Esophagus (tissue), 2 donors: ENCODE measurements at places on chromosomes 1 and 21. TPM values are rescaled to one million over a fixed set of nuclear protein-coding genes. Genes with fewer than 3 reads are reported as not detected.

The C21orf58 gene
- 2.5 TPM for polyA plus RNA-seq

The RGS4 gene
- 0.39 TPM for polyA plus RNA-seq

The EDN2 gene
- polyA plus RNA-seq: 6.9 TPM

The LRRN2 gene
- polyA plus RNA-seq: 0.88 TPM

The ICOSLG gene
- 2.6 TPM for polyA plus RNA-seq
